ENCODE measurements at places on chromosomes 7 and 10. TPM values are rescaled to one million over a fixed set of nuclear protein-coding genes. Genes with fewer than 3 reads are reported as not detected.
A peak's percentile ranks its signal among the peaks of the same experiment; 100 is the strongest.

- no peaks in the 10 kb centered on the region for H3K27me3 ChIP-seq
- H3K36me3 ChIP-seq, result no peaks in the 10 kb centered on the region
- no peak overlapping the region for H3K27ac ChIP-seq
- no peaks in the 10 kb centered on the region for H3K4me1 ChIP-seq
- no peak for DNase-seq
These were observed 663.7 kb upstream of the COBL start for GRCh38 chr7:51980313-51980712.

DNA sequence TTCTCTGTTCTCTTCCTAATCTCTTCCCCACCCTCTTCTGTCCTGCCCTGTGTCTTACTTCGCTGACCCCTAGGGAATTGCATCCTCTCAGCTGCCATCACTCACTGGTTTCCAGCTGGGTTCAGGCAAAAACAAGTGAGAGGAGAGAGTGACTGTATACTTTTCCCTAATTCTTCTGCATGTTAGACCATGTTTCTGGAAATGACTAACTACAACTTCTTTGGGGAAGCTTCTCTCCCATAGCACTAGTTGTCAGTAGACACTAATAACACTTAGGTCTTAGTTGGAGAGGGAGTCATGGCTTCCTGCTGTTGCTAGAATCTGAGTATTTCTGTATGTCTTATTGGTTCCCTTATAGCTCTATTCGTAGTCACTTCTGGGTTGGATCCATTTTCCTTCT, 299.0 kb upstream of the FZD1 start:
- no peaks in the 10 kb centered on the region for H3K36me3 ChIP-seq
- DNase-seq, result no peak
- no peak overlapping the region for H3K4me3 ChIP-seq
- H3K27me3 ChIP-seq, result no peaks in the 10 kb centered on the region
- no peaks in the 10 kb centered on the region for H3K4me1 ChIP-seq

Gene RADIL
- total RNA-seq, result 5.0 TPM

DNA sequence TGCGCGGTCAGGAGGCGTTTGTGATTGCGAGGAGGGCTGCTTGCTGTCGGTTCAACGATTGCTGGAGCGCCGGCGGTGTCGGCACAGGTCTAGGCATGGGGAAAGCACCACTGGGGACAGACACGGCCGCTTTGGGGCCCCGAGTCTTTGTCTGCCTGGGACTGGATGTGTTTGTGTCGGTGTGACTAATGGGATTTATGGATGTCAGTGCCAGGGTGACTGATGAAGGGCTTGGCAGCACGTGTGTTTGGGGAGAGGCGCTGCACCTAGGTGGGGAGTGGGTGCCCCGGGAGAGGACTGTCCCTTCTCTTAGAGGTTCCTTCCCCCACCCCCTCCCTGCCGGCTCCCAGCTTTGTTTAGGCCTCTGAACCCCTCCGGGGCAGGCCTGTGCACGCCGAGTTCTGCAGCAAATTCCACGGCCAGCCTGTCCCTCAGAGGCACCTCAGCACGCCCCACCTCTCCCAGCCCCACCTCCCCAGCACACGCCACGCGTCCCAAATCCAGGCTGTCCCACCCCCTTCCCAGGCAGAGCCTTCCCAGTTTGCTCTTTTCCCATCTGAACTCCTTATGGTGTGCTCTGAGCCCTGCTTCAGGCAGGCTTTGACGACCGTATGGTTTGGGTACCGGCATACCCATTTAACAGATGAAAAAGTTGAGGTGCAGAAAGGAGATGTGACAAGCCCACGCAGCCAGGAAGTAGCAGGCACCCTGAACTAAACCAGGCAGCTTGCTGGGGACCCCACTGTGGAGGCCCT, 6.4 kb upstream of the TNRC18 start:
- H3K27ac ChIP-seq, result peak overlapping the region; percentile 97
- peak overlapping the region; percentile 74 for H3K4me3 ChIP-seq
- peak; percentile 61 for DNase-seq
- peaks cover 14% of the 10 kb centered on the region for H3K4me1 ChIP-seq
- H3K27me3 ChIP-seq, result no peaks in the 10 kb centered on the region

GRCh38 chr10:73645251-73645650, 4.0 kb upstream of the MYOZ1 start:
- no peaks in the 10 kb centered on the region for H3K4me1 ChIP-seq
- no peak overlapping the region for H3K4me3 ChIP-seq
- no peak for DNase-seq

Gene PON3
- not detected for total RNA-seq

Gene FRMPD2
- total RNA-seq, result 0.21 TPM

Gene NODAL
- total RNA-seq, result not detected

- no peaks in the 10 kb centered on the region for H3K27me3 ChIP-seq
- no peaks in the 10 kb centered on the region for H3K4me1 ChIP-seq
- H3K4me3 ChIP-seq, result no peak overlapping the region
- DNase-seq, result no peak
- H3K36me3 ChIP-seq, result no peaks in the 10 kb centered on the region
These were observed 867.1 kb upstream of the PHF14 start for GRCh38 chr7:10106609-10107008.

All from uterus (tissue), 4 donors.